ENCODE measurements at places on chromosomes 5 and 9.

DNA sequence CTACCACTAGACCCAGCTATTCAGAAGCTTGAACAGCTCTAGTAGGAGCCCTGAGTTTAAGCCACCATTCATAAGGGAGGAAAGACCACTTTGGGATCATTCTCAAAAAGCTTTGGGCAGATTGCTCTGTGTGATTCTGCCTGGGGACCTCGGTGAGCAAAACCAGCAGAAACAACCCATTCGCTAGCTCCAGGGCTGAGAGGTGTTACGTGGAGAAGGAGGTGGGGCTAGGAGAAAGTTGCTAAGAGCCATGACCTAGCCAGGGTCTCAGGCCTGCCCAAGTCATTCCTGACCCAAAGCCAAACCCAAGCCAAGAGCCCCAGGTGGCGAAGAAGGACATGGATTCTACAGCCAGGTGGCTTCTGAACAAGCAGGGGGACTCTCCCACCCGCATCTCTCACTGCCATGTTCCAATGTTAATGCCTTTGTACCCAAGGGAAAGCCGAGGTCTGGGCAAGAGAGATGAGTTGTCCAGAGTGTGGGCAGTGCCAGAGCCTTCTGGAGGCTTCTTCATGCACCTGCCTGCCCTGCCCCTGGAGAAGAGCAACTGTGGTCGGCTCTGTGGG is 4.0 kb upstream of the BARHL1 start:
- no peak for DNase-seq

DNA sequence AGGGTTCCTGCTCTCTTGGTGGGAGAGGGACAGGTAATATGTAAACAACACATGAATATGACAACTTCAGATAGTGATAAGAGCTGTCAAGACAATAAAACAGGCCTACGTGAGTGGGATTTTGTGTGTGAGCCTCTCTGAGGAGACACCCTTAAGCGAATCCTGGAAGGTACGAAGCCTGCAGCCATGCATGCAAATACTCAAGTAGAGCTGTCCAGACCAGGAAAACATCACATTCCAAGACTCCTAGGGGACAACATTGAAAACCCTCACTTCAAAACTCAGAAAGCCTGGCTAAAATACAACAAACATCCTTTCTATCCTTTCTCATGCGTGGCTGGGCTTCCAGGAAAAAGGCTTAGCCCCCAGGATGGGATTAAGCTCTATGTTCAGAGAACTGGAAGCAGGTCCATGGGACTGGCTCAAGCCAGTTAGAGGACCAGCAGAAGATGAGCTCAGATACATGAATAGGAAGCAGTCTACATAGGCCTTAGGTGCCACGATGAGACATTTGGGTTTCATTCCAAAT is 124.8 kb upstream of the IQGAP2 start:
- DNase-seq, result no peak

DNA sequence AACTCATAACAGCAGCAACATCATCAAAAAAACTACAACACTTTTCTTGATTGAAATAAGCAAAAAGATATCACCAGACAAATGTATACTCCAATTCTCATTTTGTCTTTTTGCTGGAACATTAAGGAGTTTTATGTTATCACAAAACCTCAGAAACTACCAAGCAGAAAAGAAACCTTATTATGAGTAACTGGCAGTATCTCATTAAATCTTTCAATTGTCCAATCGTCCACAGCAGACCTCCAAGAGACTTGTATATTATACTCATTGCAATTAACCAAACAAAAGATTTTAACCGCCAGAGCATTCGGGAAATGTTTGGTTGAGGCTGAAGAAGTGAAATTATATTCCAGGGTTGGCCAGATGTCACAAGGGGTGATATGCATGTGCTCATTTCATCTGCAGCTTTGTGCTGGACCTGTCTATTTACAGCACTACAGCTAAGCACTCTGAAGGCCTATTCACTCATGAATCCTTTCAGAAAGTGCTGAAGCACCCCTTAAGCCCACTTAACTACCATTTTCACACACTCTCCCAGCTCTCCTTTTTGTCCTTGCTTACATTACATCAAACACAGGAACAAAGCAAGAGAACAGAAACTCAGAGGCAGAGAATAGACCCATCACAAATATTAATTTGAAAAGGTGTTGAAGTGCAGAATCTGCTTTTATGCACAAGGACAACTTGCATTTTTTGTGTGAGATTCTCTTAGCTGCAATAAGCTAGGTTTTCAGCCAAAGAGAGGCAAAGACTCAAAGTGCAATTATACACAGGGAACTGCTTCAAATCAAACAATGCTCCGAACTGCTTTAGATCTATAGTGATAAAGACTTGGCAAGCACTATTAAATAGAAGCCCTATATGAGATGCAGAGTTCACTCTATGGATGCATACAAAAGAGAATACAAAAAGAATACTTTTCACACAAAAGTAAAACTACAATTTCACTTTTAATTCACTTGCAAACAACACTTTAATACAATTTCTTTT is 150.4 kb upstream of the POU5F2 start:
- DNase-seq, result no peak

- no peak for DNase-seq
Measured at GRCh38 chr5:154740957-154741356, 14.2 kb upstream of the LARP1 start.

DNA sequence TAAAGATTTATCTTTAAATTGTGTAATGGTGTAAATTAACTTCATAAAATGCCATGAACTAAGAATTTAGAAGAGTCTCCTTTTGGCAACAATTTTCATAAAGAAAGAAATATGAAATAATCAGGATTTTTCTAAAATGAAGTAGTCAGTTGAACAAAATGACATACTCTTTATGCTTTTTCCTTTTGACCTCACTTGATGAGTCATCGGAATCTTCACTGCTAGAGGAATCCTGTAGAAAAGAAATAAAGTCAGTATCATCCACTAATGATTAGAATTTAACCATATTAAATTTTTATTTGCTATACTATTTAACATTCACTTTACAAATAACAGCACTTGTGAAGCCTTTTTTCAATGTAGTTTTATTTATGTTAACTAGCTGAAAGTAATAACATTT is 26.1 kb downstream of the CHD1 start:
- no peak for DNase-seq
